Dermis microvascular lymphatic vessel endothelial cell (primary cell): ENCODE measurements at places on chromosomes 16 and 17.

- DNase-seq, result peak; percentile 99
Observed at GRCh38 chr17:19377602-19378415, 489 bp upstream of the MAPK7 start.

GRCh38 chr16:86568677-86569623, 2.3 kb downstream of the FOXC2 start:
- DNase-seq, result no peak

- no peak for DNase-seq
Observed at GRCh38 chr17:68704871-68705713, 103.9 kb upstream of the FAM20A start.

- DNase-seq, result no peak
Observed at GRCh38 chr17:79947351-79948031, 88.2 kb downstream of the TBC1D16 start.

- DNase-seq, result no peak
Observed at GRCh38 chr16:89122322-89122851, 28.7 kb downstream of the ACSF3 start.

GRCh38 chr17:6269478-6269877, 165.4 kb downstream of the AIPL1 start:
- DNase-seq, result peak; percentile 7

DNA sequence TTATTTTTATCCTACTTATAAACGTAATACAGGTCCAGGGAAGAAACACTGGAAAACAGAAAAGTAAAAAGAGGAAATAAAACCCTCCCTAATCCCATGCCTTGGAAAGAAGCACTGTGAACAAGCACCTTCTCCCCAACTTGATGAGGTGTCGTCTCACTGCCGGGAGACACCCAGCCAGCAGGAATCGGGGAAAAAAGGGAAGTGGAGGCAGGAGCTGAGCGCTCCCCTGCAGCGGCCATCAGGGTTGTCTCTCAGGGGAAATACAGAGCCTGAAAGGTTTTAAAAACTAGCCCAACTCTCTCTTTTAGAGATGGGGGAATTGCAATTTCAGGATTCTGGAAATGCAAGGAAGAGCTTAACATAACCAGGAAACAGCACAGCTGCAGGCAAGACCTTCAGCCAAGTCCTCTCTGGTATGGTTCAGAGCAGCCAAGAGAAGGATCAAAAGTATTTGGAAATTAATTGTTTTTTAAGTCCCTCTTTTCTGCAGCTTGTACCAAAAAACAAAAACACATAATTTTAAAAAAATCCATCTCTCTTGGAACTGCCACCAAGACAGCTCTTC, 96.3 kb upstream of the RCVRN start:
- DNase-seq, result no peak
